ENCODE measurements at places on chromosomes 4 and X.

- no peak for DNase-seq
Observed at GRCh38 chr4:55561889-55562288, 15.2 kb upstream of the CLOCK start.

DNA sequence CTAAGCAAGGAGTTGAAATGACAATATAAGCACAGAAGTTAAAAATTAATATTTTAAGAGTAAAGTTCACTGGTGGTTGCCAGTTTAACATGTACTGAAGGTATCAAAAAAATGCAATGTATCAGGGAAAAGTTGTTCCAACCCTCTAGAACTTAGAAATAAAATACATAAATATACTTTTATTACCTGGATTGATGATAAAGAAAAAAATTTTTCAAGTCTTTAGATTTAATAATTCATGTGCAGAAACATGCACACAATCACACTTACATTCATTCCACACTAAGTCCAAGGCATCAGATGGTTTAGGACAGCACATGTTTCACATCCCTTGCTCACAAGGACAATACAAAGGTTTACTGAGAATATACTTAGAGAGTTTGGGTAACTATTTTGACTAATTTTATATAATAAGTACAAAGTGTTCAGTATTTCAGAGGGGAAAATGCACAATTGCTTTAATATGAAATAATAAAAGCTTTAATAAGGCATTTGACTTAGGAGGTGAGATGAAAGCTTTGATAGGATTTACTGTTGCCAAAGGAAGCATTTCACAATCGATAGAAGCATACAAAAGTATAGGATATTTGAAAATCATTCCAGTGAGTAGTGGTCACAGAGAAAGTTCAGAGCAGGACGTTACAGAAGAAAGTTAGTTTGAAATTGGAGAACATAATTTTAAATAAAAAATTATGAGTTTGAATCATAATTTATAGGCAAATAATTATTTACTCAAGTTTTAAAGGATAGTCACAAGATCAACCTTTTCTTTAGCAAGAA lies 392 bp upstream of the UGT2A3 start:
- DNase-seq, result no peak

DNA sequence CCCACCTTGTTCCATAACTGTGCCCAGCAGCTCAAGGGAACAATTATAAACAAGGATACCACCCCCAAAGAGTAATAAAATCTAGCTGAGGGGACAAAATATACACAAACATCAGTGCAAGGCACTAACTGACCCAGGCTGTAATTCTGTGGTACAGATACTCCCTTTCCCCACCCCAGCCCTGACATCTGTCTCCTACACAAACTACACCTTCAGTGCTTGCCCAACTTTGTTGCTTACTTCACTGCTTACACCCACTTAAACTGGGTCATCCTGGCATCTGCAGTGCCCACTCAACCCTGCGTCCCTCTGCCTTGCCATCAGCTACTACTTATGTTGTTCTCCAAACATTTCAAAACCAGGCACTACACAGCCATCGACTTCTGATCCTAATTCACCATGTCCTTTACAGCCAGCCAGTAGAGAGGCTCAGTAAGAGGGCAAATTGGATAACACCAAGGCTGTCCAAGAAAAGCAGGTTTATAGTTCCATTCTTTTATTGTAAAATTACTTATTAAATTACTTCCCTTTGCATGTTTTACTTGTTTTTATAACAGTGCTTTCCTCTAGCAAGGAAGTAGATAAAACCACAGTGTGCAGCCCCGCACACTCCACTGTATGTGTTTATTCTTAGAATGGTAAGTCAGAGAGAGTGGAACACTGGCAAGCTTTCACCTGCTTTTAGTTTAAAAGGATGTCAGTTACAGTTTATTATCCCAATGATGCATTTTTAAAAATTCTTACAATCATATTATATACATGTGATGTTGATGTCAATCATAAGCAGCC lies 149.6 kb downstream of the INPP4B start:
- no peak for DNase-seq

DNA sequence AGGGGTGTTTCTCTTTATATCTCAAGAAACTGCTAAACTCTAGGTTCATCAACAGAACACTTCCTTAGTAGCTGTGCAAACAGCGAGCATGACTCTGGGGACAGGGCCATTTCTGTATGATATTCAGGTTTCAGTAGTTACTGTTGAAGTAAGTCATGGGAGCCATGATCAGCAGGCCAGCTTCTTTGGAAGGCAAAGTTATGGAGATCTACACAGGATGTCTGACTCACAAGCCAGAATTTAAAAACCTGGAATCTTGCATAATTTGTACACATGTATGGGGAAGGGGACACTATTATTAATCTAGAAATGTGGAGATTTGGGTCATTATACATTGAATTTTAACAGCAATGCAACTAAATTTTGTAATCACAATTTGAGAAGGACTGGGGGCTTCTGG lies 187.8 kb upstream of the NR3C2 start:
- no peak for DNase-seq

GRCh38 chrX:10165580-10166247 lies 8.9 kb downstream of the CLCN4 start:
- DNase-seq, result no peak

DNA sequence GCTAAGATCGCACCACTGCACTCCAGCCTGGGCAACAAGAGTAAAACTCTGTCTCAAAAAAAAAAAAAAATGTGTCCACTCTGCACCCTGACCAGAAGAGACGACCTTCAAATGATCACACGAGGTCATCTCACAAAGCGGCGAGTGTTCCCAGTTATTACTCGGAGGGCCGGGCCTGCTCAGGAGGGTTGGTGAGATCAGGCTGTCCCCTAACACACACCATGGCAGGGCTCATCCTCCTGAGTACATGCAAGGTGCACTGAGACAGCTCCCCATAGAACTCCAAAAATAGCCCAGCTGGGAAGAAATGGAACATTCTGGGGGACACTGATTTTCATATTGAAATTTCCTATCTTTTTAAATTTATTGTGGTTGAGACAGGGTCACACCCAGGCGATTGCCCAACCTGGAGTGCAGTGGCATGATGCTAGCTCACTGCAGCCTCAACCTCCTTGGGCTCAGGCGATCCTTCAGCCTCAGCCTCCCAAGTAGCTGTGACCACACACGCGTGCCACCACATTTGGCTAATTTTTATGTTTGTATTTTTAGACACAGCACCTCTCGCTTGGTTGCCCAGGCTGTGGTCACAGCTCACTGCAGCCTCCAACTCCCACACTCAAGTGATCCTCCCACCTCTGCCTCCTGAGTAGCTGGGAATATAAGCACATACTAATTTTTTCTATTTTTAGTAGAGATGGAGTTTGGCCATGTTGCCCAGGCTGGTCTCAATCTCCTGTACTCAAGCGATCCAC lies 51.5 kb downstream of the DHRSX start:
- DNase-seq, result no peak

DNA sequence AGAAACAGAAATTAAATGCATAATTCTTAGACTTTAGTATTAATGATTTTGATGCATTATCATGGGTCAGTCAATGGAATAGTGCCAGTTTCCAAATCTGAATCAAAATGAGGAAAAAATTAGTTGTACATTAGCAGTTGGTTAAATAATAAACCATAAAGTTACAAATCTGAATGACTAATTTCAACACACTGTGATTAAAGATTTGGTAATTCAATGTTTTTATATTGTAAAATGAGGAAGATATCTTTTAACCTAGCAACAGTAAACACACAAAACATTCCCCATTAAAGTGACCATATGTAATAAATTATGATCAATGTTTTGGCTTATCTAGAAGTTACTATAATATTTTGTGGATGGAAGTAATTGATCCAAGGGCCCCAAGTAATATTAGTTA lies 1.6 kb downstream of the FBXO8 start:
- no peak for DNase-seq

DNA sequence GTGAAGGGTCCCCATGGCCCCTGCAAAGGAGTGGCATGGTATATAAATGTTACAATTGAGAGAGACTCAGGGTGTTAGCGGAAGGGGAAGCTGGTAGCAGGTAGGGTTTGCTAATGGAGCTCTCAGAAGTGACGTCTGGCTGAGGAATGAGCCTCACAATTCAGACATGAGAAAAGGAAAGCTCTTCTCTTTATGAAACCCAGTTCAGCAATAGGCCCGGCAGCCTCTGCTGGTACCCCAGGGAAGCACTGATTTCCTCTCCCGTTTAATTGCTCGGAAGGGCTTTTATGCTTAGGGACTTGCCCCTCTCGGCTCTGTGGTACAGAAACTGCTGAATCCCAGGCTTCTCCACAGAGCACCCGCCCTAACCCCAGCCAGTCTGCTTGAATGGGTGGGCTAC lies 19.4 kb upstream of the AFAP1 start:
- no peak for DNase-seq

DNA sequence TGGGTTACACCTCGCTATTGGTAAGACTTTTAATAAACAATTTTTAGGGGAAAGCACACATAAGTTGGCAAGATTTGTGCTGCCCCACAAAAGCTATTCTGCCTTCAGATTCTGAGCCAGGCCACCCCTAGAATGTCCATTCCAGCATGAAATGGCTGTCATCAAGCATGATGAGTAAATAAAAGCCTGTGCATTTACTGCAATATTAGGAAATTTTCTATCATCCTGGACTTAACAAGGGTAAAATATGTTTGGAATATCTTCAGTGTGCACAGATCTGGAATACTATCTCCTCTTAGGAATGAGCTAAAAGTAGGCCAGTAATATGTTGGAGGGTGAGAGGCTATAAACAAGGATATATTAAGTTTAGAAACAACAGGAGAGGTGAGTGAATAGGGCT lies 510.9 kb downstream of the ANKRD50 start:
- no peak for DNase-seq

DNA sequence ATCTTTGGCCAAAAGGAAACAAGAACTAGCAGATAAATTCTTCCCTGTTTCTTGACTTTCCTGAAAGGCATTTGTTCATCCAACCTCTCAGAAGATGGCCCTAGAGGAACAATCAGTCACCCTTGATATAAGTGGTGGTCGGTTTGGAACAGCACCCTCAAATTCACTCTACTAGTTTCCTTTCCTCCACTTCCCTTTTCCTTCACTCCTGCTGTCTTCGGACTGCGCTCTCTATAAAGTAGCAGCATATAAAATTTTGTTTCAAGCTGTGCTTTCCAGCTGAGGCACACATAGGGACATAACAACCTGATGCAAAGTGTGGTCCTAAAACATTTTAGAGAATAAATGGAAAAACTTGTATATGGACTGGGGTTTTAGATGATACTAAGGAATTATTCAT lies 29.0 kb upstream of the MOB1B start:
- DNase-seq, result no peak

DNA sequence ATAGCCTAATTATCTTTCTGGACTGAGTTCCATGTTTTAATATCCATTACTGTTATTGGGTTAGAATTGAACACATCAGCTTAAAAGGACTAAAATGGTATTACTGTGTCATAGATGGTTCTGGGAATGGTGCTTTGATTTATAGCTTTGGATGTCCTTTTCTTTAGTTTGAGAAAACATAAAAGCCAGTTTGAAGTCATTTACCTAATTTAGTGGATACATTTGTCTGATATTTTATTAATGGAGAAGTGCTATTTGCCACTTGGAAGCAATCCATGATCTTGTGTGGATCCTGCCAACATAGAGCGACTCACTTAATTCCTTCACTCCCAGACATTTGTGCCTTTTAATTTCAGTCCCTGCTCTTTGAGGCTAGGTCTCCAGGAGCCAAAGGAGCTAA lies 212.4 kb upstream of the PACRGL start:
- no peak for DNase-seq

Measured in AG09309 (cell line).